DMS 273 treated with DMSO at 0.1 percent for 48 hours (cell line): ENCODE measurements at places on chromosomes 13 and 19.

DNA sequence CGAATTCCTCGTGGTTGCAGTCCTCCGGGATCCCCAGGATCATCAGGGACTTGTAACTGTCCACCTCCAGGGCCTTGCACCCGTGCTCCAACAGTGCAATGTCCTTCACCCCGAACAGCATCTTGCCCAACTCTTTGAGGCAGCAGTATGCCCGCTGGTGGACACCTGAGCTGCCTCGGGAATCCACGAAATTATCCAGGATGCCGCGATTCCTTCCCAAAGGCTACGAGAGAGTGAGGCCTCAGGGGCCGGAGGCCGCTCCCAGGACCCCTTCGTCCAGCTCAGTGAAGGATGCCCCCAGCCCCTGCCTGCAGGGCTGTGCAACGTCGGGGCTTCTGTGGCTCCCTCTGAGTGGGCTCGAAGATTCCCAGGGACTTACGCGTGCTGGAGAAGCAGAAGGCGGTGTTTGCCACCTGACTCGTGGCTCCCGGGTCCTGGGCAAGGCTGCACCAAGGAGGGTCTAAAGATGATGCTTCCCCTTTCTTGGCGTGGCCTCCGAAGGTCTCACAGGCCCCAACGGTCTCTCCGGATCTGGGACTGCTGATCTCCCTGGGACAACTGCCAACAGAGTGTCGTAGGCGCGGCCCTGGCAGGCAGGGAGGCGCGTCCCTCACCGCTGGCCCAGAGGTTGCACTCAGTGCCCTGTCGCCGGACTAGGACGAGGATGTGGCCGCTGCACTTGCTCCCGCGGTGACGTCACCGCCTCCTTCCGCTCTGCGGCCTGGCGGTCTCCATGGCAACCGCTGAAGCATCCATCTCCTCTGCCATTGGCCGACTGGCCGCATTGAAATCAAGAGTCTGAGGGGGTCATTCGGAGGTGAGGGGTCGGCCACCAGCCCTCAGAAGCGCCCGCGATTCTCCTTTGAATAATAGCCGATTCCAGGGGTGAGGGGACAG lies at the start of gene PNMA8C:
Gene PNMA8C (minus strand): TSS at position 698 of the 897 bp plus-strand sequence. CDS start 577 bp downstream, at position 121.
- no peak for DNase-seq

DNA sequence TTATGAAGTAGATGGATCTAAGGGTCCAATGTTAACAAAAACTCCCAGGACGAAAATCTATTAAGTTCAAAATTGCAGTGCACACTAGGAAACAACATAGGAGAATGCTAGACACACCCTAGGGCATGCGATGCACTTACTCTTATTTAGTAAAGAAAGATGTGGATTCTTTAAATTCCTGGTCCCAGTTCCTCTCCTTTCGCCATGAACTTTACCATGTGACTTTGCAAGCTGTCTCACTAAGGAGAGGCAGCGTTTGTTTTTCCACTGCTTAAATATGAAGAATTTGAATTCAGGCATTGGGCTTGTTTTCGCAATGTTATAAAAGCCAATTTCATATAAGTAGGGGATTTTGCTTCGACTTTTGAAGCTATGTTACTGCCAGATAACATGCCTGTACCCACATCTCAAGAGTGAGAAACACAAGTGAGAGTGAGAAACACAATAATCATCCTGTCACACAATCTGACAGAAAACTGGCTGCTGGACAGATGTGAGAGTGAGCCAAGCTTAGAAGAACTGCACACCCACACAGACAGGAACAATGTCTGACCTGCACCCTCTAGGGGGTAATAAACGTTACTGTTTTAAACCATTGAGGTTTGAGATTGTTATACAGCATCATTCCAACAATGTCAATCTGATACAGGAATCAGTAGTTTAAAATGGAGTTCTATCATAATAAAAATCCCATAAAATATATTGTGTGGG lies 1308.4 kb downstream of the SLITRK5 start:
- DNase-seq = no peak

DNA sequence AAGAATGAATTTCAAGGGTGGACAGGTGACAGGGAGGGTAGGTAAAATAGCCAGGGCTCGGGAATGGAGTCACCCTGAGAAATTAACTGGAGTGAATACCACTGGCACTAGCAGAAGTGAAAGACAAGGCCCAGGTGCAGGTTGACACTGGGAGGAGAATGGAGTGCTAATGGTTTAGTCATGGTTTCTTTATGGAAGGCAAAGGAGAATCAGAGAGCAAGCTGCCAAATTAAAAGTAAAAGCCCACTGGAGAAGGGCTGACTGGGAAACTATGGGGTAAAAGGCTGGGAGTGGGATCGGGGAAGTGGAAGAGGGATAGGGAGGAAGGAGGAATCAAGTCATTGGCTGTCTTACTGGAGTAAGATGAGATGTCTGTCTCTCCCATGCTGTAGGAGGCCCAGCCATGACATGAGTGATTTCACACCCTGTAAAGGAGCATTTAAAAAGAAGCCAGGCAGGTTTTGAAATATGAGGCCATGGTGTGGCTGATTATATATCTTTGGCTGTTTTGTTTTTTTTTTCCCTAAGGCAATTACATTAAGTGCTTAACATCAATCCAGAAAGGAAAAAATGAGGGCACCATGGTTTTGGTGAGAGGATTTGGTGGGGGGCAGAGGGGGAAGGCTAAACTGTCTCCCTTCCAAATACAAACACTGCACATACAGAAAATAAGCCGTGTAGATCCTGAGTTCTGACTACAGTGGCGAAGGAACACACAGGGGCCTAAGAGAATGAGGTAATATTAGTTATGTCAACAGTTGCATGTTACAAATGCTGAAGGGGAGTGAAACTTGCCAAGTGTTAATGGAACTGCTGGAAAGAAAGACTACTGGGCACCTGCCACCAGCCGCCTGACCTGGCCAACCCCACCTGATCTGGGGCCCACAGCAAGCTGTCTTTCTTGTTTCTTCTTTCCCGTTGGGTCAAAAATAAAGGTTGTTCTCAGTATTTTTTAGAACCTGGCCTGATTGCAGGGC lies 183.5 kb upstream of the TSC22D1 start:
- no peak for DNase-seq

DNA sequence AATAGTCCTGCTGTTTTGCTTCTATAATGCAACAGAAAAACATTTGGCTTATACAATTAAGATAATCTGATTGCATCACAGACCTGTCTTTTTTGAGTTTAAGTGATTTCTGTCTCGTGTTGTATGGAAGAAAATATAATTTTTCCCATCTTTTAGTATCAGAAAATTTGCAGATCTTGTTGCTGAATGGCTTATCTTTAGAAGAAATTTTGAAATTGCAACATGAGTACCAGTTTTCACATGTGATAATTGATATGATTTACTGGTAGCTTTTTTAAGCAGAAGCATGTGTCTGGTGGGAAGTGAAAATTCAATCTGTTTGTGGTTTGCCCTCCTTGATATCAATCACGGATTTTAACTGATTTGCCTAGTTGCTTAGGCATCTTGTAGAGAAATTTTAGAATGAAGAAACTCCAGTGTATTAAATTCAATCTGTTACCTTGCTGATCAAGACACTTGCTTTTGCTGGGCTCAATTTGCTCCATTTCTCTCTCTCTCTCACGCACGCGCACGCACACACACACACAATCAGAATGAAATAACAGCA lies 89.8 kb upstream of the MYCBP2 start:
- no peak for DNase-seq

- no peak for DNase-seq
These were observed 36.0 kb downstream of the BRD4 start for GRCh38 chr19:15296353-15296752.

- DNase-seq = no peak
These were observed 260.2 kb downstream of the DACH1 start for GRCh38 chr13:71606818-71607217.

DNA sequence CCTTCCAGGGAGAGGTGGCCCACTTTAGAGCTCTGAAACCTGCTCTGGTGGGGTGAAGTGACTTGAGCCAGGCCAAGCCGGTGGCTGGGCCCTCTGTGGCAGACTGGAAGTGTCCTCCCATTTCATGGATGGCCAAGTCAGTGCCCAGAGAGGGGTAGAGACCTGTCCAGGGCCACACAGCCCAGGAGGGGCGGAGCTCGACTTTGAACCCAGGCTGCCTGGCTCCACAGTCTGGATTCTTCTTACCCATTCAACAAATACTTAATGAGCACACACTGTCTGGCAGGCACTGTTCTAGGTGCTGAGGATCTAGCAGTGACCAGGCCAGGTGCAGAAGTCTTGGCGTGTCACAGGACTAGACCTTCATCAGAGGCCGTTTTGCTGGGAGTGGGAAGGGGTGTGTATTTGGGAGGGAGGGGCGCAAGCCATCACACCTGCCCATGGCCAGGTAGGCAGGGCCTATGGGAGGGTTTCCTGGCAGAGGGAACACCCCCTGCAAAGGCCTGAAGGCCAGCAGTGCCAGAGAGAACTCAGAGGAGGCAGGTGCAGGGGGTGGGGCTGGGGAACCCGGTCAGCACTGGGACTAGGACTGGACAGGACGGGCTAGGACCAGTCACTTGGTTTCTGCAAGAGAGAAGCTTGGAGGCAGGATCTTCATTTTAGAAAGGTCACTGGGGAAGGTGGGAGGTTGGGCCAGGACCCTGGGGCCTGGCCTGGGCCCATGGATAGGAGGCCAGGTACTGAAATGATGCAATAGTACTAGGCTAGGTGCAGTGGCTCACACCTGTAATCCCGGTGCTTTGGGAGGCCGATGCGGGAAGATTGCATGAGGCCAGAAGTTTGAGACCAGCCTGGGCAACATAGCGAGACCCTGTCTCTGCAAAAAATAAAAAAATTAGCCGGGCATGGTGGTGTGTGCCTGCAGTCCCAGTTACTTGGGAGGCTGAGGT lies 31.8 kb downstream of the DNM2 start:
- DNase-seq = no peak

GRCh38 chr19:19138109-19138981 lies at the start of gene TMEM161A:
TMEM161A (minus strand) TSS chr19:19138478; CDS start chr19:19138428, 50 bp downstream.
- DNase-seq = peak; percentile 95

DNA sequence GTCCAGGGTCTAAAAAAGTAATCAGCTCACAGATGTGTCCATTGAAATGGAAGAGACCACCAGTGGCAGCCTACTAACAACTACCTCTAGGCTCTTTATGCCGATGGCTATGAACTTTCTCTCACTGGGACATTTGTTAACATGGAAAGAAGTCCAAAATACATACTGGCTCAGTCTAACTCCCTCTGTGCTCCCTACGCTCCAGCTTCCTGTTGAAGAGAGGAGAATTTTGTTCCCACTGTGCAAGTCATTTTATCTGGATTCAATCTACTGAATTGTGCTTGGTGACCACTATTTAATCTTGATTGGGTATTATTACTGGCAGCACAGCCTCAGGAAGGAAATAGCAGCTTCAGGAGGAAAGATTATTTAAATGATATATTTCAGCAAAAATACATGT lies 128.8 kb upstream of the ARGLU1 start:
- DNase-seq = no peak

- no peak for DNase-seq
These were observed 4.5 kb downstream of the KCNN4 start for GRCh38 chr19:43776286-43776685.

- no peak for DNase-seq
These were observed 35.4 kb downstream of the ZNF787 start for GRCh38 chr19:56085571-56086275.

- DNase-seq = no peak
These were observed 89.2 kb downstream of the MZT1 start for GRCh38 chr13:72638059-72638815.

DNA sequence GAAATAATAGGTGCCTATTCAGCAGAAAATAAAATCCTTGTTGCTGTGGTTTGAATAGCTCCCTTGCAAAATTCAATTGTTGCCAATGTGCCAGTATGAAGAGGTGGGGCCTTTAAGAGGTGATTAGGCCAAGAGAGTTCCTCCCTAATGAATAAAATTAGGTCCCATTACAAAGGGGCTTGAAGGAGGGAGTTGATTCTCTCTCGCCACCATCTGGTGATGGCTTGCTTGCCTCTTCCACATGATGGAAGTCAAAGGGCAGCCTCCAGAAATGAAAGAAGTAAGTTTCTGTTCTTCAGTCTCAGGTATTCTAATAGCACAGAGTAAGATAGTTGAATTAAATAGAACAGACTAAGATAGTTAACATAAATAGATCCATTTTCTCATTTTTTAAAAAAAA lies 3.0 kb upstream of the EEF1AKMT1 start:
- DNase-seq = no peak

- DNase-seq = no peak
These were observed 772 bp downstream of the PARP4 start for GRCh38 chr13:24511816-24512196.

DNA sequence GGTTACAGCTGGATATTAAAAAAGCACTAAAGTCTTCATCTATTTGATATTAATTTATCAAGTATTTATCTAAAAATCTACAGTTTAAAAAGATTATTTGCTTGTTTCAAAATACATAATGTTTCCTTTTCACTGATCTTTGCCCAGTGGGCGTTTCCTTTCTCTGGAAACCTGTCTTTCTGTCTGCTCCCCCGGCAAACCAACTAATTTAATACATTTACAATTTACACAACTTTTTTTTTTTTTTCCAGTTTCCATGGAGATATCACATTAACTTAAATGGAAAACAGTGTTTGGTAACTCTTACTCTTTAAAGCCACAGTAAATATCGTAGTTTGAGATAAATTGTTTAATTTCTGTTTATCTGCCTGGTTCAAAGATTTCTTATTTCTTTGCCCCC lies 5.3 kb downstream of the GPC6 start:
- no peak for DNase-seq

DNA sequence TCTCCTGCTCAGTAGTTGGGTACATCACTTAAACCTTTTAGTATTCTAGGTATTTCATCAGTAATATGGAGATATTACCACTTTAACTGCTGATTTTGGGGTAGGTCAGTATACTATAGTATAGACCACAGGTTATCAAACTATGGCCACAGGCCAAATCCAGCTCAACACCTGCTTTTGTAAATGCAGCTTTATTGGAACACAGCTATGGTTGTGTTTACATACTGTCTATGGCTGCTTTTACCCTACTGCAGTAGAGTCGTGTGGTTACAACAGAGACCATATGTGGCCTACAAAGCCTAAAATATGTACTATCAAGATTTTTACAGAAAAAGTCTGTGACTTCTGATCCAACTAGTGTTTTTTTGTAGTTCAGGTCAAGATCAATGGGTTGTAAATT lies 10.3 kb downstream of the COG6 start:
- DNase-seq = no peak

- no peak for DNase-seq
These were observed 5.3 kb downstream of the ABCA7 start for GRCh38 chr19:1045247-1045603.

DNA sequence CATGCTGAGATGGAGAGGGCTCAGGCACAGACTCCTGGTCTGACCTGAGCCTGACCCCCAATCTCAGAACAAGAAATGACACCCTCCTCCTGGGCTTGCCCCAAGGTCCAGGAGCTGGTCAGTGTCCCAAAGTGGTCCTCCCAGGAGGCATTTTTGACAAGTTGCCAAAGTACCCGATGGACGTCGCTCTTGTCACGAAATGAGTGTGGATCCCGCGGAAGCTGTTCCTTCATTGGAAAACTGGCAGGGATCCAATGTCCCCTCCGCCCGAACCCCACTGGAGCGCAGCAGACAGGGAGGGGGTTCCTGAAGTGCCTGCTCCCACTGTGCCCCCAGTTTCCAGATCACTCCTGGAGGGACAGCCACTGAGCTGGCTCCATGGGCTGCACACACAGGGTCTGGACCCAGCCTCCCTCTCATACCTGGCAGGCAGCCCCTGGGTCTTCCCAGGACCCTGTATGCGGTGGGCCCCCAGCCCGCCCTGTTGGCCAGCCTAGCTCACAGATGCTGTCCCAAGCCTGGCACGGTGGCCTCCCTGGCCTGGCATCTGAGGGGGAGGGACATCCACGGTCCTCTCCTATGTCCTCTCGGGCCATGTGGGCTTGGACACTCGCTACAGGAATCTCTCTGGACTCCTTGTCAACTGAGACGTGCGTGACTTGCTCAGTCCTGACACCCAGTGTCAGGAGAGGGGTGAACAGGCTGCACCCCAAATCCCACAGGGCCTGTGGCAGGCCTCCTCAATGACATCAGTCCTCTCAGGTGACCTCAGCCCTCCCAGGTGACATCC lies 12.8 kb upstream of the ZNF14 start:
- no peak for DNase-seq
